ENCODE measurements at places on chromosomes 2 and 18.
A peak's percentile ranks its signal among the peaks of the same experiment; 100 is the strongest.

DNA sequence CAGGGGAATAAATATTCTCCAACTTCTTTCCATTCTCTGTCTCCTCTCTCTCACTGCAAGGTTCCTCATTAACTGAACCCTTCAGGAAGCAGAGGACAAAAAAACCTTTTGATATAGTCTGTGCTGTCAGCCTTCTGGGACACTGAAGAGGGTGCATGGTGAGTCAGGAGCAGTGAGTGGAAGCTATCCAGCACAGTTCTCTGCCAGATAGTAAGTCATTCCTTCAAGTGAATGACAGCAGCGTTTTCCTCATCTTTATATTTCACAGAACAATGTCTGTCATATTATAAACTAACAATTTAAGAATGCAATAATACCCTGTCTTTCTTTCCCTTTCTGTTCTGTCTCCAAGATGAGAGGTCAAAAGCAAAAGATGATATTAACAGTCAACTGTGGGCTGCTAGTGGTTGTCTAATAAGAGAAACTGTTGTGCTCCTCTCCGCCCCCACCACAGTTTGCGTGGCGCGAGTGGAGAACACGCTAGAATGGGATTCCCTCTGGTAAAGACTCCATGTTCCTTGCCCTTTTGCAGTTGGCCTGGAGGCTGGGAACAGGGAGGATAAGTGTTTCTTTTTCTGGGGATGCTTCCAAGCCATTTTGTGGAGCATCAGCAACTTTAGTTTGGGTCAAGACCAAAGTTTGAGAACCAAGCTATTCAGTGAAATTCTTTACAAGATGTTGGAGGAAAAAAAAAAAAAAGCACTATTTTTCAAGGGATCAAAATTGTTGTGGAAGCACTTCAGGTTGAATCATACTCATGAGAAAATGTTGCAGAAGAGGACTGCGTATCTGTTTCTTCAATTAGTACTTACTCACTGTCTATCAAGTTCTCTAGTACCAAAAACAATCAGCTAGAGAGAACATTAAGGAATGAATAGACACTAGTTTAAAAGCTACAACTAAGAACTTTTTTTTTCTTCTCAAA lies 430.2 kb downstream of the SETBP1 start:
- DNase-seq, result no peak

- DNase-seq, result no peak
Observed at GRCh38 chr18:10057894-10058791, 144.3 kb downstream of the VAPA start.

GRCh38 chr18:48609820-48610815 lies 71.3 kb downstream of the CTIF start:
- no peak for DNase-seq

- peak; percentile 62 for DNase-seq
Observed at GRCh38 chr18:48975817-48976649, 25.3 kb upstream of the SMAD7 start.

DNA sequence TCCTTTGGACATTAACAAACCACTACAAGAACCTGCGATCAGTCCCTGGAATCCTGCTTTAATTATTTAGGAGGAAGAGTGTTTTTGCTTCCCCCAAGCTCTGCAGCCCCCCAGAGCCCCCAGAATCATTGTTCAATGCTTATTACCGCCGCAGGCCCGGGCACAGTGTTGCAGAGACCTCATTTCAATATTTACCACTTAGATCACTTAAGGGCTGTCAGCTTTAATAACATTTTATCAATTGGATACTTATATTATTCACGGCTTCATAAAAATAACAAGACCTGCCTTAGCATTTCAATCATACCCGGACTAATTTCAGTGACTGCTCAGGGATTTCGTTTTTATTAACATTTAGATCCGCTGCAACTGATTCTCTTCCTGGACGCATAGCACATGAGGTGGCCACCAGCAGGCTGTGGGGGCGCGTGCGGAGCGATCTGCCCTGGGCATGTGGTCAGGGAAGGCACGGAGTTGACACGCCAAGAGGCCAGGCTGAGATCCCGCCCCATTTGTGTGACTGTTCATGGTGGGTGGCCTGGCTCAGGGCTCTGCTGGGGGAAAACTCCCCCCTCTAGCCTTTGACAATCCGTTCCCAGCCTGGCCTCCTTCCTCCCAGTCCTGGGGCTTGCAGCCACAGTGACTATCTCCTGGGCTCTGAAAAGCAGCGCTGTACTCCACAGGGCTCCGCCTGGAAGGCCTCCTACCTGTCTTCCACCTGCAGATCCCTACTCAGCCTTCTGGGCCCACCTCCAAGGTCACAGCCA lies 267.6 kb downstream of the SRBD1 start:
- no peak for DNase-seq

All from hematopoietic multipotent progenitor cell (in vitro differentiated cells).